Right cardiac atrium (tissue), 5 donors: ENCODE measurements at places on chromosomes 3 and 15.

GRCh38 chr3:42691816-42692666 lies 6.7 kb downstream of the KLHL40 start:
- no peak for DNase-seq

GRCh38 chr3:17137321-17137826 lies 252.6 kb downstream of the PLCL2 start:
- no peak for DNase-seq

GRCh38 chr3:38574411-38575278 lies 74.8 kb downstream of the SCN5A start:
- no peak for DNase-seq

- DNase-seq, result no peak
These were observed 82.7 kb upstream of the VGLL3 start for GRCh38 chr3:87073496-87074145.

DNA sequence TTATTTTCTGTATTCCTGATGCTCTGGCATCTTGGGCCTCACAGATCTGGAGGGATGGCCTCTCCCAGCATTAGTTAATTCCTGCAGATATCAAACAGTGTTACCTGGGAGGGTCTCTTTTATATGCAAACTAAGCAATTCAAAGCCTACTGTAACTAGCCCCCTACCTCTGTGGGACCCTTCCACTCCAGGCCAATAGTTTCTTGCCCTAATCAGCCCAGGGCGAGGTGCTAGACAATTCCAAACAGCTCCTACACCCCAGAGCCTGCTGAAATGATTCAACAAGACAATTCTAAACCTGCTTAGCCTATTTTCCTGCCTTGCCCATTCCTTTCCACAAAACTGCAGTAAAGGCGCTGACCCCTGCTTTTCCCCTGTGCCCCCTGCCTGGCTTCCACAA lies 106.6 kb upstream of the IGSF10 start:
- DNase-seq, result no peak

DNA sequence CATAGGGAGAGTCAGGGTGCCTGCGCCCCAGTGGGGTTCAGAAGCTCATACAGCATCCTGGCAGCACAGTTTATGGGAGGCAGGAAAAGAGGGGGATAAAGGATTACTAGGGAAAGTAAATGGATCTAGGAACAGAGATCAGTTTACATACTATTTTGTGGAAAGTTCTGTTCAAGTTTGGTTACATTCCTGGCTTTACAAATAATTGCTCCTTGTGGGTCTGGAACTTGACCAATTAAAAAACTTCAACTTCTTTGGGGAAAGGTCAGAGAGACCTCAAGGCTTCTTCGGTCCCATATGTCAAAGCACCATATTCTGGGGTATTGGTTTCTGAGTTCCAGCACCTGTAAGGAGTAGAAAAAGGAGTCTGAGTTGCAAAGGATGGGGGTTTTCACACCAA lies 64.1 kb downstream of the ZDHHC19 start:
- no peak for DNase-seq

GRCh38 chr3:56826831-56827722 lies 25.3 kb upstream of the ARHGEF3 start:
- DNase-seq, result no peak

DNA sequence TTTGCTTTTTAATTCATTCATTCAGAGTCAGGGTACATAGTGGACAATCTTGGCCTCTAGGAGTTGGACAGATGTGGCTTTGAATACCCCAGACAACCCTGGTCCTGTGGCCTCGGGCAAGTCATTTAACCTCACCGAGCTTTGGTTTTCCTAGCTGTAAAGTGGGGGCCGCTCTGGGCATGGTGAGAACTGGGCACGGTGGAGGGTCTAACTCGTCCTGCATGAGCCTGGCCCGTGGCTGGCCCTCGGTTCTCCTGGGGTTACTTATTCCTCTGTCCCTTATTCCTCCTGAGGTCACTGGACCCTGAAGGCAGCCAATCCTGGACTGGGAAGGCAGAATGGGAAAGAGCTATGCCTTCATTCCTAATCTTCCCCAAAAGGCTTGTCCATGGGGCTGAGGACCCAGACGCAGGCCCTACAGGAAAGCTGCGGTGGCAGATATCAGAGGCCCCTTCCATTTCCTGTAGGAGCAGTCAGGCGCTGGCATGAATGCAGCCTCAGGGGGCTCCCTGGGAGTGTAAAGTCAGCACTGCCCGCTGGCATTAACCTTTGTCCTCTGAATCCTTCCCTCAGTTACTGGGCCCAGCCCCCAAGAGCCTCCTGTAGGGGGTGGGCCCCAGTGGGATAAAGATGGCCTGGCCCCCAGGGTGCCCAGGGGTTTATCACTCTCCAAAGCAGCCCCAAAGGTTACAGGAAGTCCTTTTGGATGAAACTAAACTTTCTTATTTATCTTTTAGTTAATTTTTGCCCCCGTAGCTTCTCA lies 17.9 kb upstream of the SEC13 start:
- no peak for DNase-seq

- no peak for DNase-seq
These were observed 46.8 kb downstream of the CHL1 start for GRCh38 chr3:243356-243725.

- peak; percentile 88 for DNase-seq
These were observed 575 bp downstream of the TRPM7 start for GRCh38 chr15:50685976-50686468.

GRCh38 chr15:42284551-42284950 lies 11.3 kb upstream of the TMEM87A start:
- no peak for DNase-seq

GRCh38 chr3:100900671-100901335 lies 92.4 kb downstream of the ABI3BP start:
- DNase-seq, result no peak

DNA sequence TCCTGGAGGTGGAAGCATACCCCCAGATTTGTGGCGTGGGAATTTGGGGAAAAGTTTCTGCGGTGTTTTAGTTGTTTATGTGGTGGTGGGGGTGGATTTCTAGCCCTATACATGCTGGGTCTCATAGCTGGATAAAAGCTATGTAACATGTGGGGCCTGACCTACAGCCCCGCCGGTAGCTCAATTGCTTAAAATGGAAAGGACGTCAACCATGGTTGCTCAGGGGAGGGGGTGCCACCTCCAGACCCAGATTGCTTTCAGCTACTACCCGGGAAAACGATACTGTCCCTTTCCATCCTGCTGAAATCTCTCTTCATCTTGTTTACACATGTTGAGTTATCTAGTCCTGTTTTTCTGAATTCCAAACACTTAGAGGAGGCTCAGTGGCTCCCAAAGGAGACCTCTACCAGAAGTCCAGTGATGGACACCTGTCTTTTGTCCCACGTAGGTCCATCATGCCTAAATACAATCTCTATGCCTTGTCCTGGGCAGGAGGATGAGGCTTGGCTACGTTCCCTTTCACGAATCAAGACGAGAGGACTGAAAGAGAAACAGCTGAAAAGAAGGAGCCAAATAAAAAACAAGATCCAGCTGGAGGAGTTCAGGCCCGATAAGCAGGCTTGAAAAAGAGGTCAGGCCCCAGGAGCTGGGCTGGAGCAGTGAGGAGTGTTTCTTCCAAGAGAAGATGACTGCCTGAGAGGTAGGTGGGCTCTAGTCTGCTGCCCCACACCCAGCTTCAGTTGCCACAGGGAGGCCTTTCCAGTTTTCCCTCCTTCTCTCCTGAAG lies 72.1 kb upstream of the TPRG1 start:
- DNase-seq, result peak; percentile 83

DNA sequence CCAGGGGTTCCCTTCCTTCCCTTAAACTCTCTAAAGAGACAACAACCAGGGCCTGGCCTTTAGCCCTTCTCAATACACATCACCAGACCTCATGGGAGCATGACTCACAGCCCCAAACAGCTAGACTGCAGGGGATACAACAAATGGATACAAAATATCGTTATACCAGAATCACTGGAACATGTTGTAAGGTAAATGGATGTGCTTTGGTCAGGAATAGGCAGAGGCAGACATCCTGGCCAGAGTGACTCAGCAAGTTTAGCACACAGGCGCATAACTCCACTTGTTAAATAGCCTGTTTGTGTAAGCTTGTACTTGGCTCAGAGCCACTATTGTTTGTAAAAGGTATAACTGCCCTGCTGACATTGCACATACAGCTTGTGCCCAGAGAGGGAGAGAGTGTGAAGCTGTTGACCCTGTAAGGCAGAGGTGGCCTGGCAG lies 18.3 kb downstream of the TMED3 start:
- DNase-seq, result no peak

DNA sequence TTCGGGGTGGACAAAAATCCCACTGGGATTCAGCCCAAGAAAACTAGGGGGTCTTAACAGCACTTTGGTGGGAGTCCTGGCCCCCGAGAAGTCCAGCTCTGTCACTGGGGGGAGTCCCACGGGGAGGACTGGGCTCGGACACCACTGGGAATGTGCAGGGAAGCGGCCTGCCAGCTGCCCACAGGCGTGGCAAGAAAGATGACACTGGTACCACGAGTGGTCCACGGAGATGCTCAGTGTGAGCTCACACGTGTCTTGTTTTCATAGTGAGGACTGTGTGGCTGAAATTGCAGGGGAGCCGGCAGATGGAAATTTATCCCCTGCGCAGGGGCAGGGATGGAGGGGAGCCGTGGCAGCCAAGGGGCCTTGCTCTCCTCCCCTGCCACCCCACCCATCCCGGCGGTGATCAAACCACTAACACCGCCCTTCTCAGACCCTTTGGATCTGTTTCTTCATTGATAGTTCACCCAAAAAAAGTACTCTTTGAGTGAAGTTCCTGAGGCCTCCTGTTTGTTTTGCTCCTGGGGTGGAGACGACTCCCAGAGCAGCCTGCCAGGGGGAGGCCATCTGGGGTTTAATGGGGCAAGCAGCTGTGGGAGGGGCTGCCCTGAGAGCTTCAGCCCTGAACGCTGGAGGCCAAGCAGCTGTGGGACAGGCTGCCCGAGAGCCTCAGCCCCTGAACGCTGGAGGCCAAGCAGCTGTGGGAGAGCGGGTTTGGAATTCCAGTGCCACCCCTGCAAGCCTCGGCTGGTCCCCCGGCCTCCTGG lies 130.9 kb downstream of the LRRK1 start:
- no peak for DNase-seq

DNA sequence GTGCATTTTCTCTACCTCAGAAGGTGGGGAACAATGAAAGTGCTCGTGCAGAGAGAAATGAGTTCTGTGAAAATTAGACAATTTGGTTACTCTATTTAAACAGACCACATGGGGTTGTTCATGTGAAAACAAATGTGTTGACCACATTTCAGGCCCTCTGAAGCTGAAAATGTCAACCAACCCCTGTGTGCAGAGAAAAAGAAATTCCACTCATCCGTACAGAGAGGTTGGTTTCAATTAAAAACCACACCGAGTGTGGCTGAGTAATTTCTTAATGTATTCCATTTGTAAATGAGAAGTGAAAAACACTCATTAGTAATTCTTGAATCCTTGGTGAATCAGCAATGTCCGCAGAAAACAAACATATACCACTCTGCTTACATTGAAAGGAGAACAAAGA lies 46.9 kb upstream of the SLC7A14 start:
- DNase-seq, result no peak

GRCh38 chr15:87269566-87269965 lies 987.0 kb downstream of the NTRK3 start:
- no peak for DNase-seq

DNA sequence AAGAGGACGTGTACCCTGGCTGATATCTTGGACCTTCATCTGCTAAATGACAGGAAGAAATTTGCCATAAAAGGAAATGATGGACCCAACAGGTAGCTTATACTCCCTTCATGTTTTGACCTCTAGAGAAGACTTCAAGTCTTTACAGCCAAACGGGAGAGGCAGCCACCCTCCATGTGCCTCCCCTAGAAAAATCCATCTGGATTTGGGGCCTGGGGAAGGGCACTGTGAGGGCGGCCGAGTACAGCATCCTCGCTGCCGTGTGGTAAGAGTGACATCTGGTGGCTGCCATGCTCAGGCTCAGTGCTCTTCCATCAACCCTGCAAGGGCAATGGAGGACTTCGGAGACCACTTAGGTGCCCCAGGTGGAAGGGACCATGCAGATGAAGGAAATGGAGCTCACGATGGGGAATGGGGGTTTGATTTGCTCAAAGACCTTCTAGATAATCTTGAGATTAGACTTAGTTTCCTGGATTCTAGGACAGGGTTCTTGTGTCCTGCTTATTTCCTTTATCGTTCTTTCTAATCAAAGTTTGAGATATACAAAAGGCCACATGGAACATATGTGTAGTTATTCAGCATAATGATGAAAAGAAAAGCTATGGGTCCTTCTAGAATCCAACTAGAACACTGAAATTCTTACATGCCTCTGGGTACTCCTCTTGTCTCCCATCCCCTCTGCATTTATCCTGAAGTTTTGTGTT lies 44.4 kb downstream of the AQP9 start:
- DNase-seq, result peak; percentile 72

GRCh38 chr3:85539232-85539631 lies 580.4 kb downstream of the CADM2 start:
- DNase-seq, result no peak

DNA sequence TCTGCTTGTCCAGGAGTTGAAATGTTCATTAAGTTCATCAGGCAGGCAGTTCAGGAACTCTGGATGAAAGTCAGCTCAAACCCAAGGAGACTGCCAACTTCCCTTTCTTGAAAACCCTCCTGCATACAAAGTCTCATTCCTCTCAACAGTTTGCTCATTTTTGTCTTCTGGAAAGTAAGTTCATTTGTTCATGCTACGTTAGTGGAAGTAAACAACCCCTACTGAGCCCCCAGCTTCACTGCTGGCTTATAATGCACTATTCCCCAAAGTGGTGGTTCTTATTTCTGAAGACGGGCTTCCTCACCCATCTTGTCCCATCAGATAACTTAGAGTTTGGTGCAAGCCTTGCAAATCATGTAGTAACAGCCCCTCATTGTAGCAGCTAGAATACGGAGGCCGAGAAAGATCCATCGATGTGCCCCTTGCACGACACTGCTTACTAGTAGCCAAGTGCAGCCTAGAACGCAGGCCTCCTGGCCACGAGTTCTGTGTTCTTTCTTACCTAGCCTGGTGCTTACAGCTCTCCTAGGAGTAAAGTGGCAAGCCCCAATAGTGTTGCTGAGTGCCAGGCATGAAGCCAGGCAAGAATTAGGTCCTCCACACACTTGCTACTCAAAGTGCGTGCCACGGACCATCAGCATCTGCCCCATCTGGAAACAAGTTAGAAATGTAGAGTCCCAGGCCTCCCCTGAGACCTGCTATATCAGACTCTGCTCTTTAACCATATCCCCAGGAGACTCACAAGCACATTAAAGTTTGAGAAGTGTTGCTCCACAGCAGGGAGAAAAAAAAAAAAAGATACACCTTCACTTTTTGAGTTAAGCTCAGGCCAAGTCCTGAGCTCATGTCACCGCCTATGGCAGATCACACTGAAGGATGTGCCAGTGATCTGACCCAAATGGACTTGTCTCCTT lies 82.5 kb downstream of the RFTN1 start:
- DNase-seq, result no peak

DNA sequence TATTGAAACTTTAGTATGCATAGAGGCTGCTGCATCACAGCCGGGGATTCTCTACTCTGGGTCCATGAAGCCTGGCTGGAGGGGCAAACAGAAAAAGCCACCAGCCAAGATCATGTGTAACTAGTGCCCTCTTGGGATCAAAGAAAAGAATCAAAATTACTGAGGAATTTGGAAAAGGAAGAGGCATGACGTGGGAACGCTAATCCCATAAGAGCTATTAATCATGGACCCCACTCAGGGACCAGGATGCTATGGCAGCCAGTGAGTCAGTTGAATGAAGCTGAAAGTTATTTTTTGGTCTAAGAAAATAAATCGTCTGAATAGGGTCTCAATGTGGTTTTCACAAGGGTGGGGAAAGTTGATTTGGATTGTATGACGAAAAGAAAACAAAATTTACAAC lies 1165.1 kb downstream of the ROBO2 start:
- DNase-seq, result no peak
